ENCODE measurements at places on chromosomes 5 and 9.

GRCh38 chr9:35257986-35258659, 96.3 kb downstream of the UNC13B start:
- DNase-seq: no peak

- DNase-seq: no peak
Observed at GRCh38 chr9:133844881-133845410, 106.8 kb upstream of the SARDH start.

DNA sequence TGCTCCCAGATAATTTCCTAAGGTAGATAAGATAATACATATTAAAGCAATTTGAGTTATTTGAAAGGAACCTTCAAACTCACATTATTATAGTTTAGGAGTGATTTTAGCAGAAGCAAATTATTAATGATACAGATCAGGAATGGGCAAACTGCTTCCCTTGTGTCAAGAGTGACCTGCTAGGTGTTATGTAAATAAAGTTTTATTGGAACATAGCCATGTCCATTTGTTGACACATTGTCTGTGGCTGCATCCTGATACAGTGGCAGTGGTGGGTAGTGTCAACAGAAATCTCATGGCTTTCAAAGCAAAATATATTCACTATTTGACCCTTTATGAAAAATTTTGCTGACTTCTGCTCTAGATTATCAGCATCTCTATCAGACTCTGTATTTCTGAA, 11.4 kb upstream of the BASP1 start:
- no peak for DNase-seq

GRCh38 chr9:89388084-89388867, 70.0 kb downstream of the SECISBP2 start:
- DNase-seq: no peak

DNA sequence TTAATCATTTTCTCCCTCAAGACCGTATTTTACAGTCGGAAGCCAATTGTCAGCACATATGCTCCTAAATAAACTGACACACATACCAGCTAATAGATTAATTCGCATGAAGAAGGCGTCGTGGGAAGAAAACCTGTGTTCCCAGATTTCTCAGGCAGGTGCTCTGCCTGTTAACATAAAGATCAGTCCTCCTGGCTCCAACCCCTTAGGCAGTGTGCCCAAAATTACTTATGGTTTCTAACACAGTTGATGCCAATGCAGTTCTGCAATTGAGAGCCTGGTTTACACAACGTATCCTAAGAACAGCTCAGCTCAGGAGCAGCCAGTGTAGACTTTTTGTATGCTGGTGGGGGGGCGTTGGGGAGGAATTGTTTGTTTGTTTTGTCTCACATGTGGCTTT, 208.3 kb downstream of the ENC1 start:
- no peak for DNase-seq

DNA sequence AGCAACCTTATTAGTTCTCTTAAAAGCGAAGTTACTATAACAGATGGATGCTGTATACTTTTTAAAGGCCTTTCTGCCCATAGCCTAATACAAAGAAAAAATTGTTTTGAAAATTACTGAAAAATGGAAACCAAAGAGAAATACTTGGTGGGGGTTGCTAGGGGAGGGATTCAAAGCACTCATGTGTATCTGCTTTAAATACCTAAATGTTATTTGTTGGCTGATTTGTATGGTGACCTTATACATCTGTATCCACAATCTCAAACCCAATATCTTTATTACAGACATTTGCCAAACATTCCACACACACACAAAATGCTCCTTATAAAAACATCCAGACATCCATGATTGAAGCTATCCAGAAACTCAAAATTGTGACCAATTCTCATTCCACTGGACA, 172.0 kb downstream of the ADAMTS12 start:
- DNase-seq: no peak

DNA sequence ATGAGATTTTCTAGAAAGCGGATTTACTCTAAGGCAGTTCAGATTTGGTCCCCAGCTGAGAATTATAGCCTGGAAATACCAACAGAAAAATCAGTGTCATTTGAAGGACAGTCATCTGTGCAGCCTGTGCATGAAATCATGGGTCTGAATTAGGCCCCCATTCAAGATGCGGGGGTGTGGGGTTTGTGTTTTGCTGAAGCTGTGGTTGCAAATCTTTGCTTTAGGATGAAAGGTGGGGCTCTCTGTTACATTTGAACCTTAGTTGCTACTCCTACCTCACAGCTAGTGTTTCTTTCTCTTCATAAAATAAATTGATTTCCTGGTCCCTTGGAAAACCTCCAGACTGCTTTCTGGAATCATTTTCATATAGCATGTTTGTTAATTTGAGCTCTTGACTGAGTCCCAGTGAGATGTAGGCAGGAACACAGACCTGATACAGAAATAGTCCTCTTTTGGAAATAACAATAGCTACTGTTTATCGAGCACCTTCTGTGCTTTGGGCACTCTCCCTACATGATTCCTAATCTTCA, 4.8 kb upstream of the ABL1 start:
- no peak for DNase-seq

GRCh38 chr5:163460562-163461171, at the start of gene HMMR:
TSS of gene HMMR (plus strand) at chr5:163460632. CDS start at chr5:163460693, 61 bp downstream.
- DNase-seq: no peak

GRCh38 chr5:29822521-29822920, 1371.0 kb upstream of the CDH6 start:
- no peak for DNase-seq

DNA sequence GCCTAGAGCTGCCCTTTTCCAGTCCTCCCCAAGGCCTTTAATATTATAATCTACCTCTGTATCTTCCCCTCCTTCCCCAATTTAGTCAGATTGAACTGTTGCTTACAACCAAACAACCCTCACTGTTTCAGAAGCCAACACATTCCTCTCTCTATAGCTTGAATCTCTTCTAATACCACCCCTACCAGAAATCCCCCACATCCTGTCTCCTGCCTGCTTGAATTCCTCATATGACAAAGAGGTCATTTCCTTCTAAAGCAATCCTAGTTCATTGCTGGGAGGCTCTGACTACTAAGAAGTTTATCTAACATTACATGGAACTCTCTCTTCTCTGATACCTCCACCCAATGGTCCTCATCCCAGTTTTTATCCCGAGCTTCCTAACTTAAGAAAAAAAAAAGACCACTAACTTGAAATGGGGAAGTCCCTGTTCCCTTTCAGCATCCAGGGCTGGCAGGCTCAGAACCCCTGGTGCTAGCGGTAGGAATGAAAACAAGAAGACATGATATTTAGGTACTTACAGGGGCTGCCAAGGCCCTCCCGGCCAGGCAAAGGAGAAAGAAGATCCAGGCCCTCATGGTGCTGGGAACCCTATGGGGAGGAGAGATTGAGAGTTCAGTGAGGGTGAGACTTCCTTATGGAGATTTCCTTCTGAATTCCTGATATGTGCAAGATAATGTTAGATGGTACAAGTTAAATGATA, 11.0 kb downstream of the SPARC start:
- DNase-seq: no peak

GRCh38 chr9:128208946-128209669, 5.9 kb downstream of the DNM1 start:
- no peak for DNase-seq

- no peak for DNase-seq
Observed at GRCh38 chr9:22913026-22913425, 466.4 kb downstream of the DMRTA1 start.
